ENCODE measurements at places on chromosomes 2 and 18. TPM values are rescaled to one million over a fixed set of nuclear protein-coding genes. Genes with fewer than 3 reads are reported as not detected.

The ASB18 gene
- not detected for total RNA-seq

The DOK6 gene
- not detected for total RNA-seq

The BCL11A gene
- total RNA-seq, result 1.6 TPM

The VWA3B gene
- not detected for total RNA-seq

The VPS4B gene
- 47.3 TPM for total RNA-seq

The MDH1B gene
- total RNA-seq, result 0.90 TPM

The NT5C1B gene
- not detected for total RNA-seq

The C2orf78 gene
- not detected for total RNA-seq
